ENCODE measurements at places on chromosomes 6 and 20. TPM values are rescaled to one million over a fixed set of nuclear protein-coding genes. Genes with fewer than 3 reads are reported as not detected.

DNA sequence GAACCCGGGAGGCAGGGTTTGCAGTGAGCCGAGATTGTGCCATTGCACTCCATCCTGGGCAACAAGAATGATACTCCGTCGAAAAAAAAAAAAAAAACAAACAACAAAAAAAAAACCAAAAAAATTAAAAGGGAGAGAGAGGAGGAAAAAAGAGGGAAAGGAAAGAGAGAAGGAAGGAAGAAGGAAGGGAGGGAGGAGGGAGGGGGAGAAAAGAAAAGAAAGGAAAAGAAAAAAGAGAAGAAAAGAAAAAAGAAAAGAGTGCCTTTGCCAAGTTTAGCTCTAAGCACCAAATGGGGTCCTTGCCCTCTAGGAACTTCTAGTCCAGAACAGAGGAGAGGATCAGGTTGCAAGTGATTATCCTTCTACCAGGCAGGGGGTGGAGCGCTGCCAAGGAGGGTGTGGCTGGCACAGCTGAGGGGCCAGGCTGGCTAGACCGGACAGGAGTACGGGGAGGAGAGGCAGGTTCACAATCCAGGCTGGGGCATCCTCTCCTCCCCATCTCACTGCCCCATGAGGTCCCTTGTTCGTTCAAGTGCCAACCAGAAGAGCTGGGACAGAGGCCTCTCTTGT, 19.1 kb downstream of the GNAS start:
- no peaks in the 10 kb centered on the region for H3K27me3 ChIP-seq
- H3K36me3 ChIP-seq = no peaks in the 10 kb centered on the region
- no peak overlapping the region for H3K4me3 ChIP-seq
- H3K4me1 ChIP-seq = no peaks in the 10 kb centered on the region
- no peak for DNase-seq

TRDN gene
- polyA plus RNA-seq = 0.10 TPM

GRCh38 chr6:111724505-111724904, 118.8 kb upstream of the TRAF3IP2 start:
- H3K4me1 ChIP-seq = peaks cover 61% of the 10 kb centered on the region
- peak overlapping the region; percentile 14 for H3K4me3 ChIP-seq
- no peaks in the 10 kb centered on the region for H3K36me3 ChIP-seq
- no peaks in the 10 kb centered on the region for H3K27me3 ChIP-seq
- DNase-seq = no peak

- peaks cover 68% of the 10 kb centered on the region for H3K36me3 ChIP-seq
- H3K27me3 ChIP-seq = no peaks in the 10 kb centered on the region
- no peak for DNase-seq
- no peak overlapping the region for H3K4me3 ChIP-seq
Observed at GRCh38 chr20:50565383-50565782, 55.2 kb downstream of the PTPN1 start.

GRCh38 chr6:125044066-125044465, 81.8 kb downstream of the RNF217 start:
- no peaks in the 10 kb centered on the region for H3K36me3 ChIP-seq
- no peak overlapping the region for H3K27ac ChIP-seq
- H3K4me1 ChIP-seq = no peaks in the 10 kb centered on the region
- no peak overlapping the region for H3K4me3 ChIP-seq
- no peak for DNase-seq

DNA sequence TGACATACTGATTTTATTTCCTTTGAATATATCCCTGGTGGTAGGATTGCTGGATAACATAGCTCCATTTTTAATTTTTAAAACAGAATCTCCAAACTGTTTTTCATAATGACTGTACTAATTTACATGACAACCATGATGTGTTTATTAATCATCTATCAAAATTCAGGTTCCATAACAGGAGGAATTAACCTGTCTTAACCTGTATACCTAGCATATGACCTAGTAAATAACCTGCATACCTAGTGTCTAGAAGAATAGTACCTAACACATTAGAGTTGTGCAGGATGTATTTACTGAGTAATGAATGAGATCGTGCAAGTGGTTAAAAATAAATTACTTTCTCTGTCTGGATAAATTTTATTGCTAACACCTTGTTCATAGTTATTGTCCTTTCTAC, 45.8 kb upstream of the ARHGAP18 start:
- H3K36me3 ChIP-seq = no peaks in the 10 kb centered on the region
- H3K27ac ChIP-seq = no peak overlapping the region
- no peaks in the 10 kb centered on the region for H3K27me3 ChIP-seq
- no peak overlapping the region for H3K4me3 ChIP-seq
- no peak for DNase-seq

ADGB gene
- polyA plus RNA-seq = not detected

BMP6 gene
- 0.65 TPM for polyA plus RNA-seq

DNA sequence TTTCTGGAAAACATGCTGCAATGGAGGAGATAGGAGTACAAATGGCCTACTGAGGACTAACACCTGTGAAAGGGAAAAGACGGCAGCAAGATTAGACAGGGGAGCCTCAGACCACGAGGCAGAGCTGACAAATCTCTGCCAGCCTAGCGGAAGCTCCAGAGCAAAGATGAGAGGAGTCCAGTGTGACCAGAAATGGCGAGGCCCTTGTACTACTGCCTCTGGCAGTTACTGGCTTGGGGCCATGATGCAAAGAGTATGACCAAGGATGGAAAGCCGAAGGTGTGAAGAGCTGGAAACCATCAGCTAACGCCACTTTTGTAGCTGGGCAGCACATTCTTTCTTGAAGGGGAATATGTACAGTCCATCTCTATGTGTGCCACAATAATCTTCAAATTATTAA, 55.4 kb downstream of the RALGAPA2 start:
- no peak for DNase-seq
- no peaks in the 10 kb centered on the region for H3K27me3 ChIP-seq
- no peaks in the 10 kb centered on the region for H3K4me1 ChIP-seq

GRCh38 chr6:11197175-11197536, 35.3 kb downstream of the NEDD9 start:
- peak overlapping the region; percentile 23 for H3K27ac ChIP-seq
- H3K27me3 ChIP-seq = no peaks in the 10 kb centered on the region
- DNase-seq = no peak
- no peak overlapping the region for H3K4me3 ChIP-seq
- H3K36me3 ChIP-seq = no peaks in the 10 kb centered on the region

PSMB9 gene
- polyA plus RNA-seq = 328 TPM

DNA sequence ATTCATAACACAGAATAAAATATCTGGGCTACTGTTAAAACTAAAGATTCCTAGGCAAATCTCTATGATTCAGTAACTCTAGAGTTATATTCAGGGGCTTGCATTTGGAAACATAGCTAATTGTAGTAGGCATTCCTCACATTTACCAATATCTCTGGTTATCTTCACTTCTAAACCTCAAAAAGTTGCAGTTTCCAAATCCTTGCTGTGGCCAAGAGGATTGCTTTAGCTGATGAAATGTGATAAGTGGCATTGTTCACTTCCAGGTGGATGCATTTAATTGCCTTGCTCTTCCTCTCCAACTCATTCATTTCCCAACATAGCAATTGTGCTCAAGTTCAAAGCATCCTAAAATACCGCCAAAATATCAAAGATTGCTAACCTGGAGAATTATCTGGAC, 246.6 kb downstream of the GRIK2 start:
- H3K27ac ChIP-seq = no peak overlapping the region
- no peaks in the 10 kb centered on the region for H3K27me3 ChIP-seq
- no peaks in the 10 kb centered on the region for H3K36me3 ChIP-seq
- no peaks in the 10 kb centered on the region for H3K4me1 ChIP-seq
- H3K4me3 ChIP-seq = no peak overlapping the region
- no peak for DNase-seq

GRCh38 chr6:41027241-41027640, 11.8 kb downstream of the UNC5CL start:
- no peaks in the 10 kb centered on the region for H3K27me3 ChIP-seq
- H3K4me3 ChIP-seq = peak overlapping the region; percentile 52
- no peak for DNase-seq
- no peaks in the 10 kb centered on the region for H3K36me3 ChIP-seq
- H3K4me1 ChIP-seq = peaks cover 17% of the 10 kb centered on the region

DNA sequence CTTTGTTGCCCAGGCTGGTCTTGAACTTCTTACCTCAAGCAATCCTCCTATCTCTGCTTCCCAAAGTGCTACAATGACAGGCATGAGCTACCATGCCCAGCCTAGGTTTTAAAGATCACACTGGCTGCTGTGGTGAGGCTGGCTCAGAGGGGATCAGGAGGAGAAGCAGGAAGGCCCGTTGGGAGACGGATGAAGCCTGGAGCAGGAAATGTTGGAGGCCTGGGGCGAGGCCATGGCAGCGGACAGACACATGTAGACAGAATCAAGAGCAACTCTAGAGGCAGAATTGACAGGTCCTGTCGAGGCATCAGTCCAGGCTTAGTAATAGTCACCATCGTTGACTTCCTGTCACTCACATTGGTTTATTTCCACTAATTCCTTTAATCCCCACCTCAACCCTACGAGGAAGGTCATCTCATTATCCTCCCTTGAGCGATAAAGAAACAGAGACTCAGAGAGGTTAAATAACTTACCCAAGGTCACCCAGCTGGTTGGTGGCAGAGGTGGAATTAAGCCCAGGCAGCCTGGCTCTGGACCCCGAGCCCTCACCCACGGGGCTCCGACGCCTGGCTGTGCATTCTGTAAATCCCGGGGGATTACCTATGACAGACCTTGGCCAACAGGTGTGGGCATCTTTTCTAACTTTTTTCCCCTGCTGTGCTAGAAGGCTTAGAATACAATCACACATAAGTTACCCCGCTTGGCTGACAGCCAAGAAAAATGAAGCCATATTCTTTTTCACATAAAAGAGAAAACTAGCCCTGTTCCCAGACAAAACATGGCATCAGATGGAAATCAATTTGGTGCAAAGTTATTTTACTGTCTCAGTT, 113.4 kb downstream of the EYA2 start:
- no peak overlapping the region for H3K27ac ChIP-seq
- no peak overlapping the region for H3K4me3 ChIP-seq
- no peaks in the 10 kb centered on the region for H3K36me3 ChIP-seq
